ENCODE measurements at places on chromosomes 1 and 21.

DNA sequence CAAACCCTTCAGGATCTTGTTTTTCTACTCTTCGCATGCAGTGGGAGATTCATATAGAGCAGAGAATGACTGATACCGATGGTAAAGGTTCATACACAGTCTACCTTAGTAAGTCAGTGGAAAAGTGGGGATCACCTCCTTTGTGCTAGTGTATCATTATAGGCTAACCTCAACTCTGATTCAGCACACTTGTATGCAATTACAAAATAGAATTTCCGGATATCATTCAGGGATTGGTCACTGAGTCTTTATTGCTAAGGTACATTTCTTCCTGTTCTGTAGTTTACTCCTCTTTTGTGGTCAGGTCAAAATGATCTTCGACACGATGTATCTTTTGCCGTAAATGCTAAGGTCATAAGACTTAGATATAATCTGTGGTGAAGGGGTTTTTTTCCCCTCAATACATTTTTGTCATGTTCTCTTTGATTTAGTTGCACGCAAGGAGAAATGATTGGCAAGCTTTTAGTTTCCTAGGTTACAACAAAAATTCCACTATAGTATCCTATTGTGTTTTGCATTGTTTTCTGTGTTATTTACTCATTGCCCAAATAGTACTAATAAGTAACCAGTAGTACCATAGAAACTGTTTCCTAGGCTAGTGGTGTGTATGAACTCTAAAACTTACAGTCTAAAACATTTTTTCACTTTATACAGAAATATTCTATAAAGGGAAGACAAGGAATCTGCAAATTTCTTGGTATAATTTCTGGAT, 35.7 kb upstream of the PLA2G4A start:
- DNase-seq, result no peak

GRCh38 chr21:37145635-37146111, 72.6 kb downstream of the TTC3 start:
- no peak for DNase-seq

DNA sequence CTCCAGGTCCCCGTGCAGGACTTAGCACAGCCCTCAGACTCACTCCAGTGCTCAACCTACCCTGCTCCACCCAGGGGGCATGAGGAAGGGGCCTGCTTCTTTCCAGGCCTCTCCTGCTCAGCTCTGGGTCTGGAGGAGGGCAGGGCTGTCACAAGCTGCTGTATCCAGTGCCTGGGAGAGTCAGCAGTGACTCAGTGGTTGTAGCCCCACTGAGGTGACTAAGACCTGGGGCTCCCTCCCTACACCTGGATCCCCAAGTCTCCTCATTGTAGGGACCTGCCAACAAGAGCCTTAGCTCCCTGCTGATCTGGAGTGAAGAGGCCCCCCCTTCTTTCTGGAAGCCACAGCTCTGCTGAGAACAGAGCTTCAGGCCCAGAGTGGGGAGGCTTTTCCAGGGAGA, 36.1 kb upstream of the FAM131C start:
- DNase-seq, result no peak

- DNase-seq, result no peak
Measured at GRCh38 chr1:68178821-68179490, 53.4 kb downstream of the WLS start.

- no peak for DNase-seq
Measured at GRCh38 chr1:111733183-111733991, 5.8 kb downstream of the INKA2 start.

GRCh38 chr1:12275370-12275769, 45.5 kb downstream of the VPS13D start:
- no peak for DNase-seq

- DNase-seq, result no peak
Measured at GRCh38 chr1:63873751-63874150, 99.9 kb downstream of the ROR1 start.

DNA sequence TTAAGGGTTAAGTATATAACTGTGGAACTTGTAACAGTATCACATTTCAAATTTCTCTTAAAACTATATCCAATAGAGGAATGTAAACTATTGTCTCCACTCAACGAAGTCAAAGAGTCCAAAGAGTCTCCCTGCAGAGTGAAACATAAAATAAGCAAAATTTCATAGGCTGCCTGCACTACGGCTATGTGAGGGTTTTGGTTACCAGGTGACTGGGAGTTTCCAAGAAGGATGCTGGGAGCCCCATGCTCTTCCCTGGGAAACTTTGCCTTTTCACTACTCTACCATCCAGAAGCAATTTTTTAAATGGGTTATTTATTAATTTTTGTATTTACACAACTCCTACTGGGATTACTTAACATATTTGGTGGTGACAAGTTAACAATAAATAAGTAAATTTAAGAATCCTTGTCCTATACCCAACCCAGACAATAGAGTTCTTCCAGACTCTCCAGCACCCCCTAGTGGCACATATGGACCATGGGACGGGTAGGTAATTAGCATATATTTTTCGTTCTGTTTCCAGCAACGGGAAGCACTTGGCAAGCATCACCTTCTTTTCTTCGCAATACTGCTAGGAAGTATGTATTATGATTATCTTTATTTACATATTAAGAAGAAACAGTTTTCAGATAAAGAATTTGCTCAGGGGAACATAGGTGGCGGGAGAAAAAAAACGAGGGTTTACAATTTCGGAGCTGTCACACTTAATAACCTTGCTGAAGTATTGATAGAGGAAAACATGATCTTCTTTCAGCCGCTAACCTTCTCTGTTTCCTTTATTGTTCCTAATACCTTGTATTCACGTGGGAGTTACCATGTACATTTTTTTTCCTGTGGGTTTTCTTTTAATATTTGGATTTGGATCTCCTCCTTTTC, 3.5 kb downstream of the FMO2 start:
- no peak for DNase-seq

All from substantia nigra (tissue), 51 donors.